ENCODE measurements at places on chromosomes 4 and X. TPM values are rescaled to one million over a fixed set of nuclear protein-coding genes. Genes with fewer than 3 reads are reported as not detected.

- DNase-seq = peak; percentile 26
Measured at GRCh38 chrX:16213961-16214360, 46.7 kb downstream of the MAGEB17 start.

DNA sequence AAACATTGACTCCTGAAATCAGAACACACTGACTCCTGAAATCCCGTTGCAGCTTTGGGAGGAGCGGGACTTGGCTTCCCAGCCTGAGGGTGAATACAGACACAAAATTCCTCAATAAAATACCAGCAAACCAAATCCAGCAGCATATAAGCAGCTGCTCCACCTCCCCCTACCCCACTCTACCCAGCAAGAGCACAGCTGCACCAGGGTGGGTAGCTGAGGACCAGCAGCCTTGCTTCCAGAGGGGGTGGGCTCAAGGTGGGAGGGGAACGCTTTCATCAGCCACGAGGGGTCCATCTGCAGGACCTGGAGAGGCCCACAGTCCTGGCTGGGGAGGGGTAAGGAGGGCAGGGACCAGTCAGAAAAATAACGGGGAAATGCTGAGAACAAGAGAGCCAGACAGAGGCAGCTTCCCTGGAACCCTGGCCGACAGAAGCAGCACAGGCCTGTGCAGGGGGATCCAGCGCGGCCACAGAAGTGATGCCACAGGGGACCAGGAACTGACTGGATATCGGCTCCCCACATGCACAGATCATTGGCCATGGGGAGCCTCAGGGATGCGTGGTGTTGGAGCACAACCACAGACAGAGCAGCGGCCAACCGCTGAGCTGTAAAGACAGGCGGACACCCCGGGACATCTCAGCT is 49.8 kb downstream of the FGFRL1 start:
- no peak for DNase-seq

- peak; percentile 1 for DNase-seq
Measured at GRCh38 chr4:21113496-21114223, 413.4 kb downstream of the PACRGL start.

DNA sequence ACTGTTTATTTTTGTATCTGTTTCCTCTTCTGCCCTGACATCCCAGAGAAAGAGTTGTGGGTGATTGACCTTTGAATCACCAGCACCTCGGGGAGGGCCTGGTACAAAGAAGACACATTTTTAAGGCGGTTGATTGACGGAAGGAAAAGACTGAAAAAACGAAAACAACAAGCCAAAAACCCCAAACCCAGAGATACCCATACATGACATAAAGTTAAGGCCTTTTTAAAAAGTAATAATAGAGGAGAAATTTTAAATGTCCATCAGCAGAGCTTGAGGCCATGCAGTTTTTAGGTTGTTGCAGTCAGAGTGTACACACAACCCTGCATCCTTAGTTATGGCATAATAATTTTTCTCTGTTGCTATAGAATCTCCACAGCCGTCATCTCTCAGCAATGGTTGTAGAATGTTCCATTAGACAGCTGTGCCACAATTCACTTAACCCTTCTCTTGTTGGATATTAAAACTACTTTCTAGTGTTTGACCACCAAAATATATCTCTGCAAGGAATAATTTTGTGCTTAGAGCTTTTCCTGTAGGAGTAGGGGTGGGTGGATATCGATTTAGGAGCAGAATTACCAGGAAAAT is 110.2 kb downstream of the GNL3L start:
- DNase-seq = no peak

DNA sequence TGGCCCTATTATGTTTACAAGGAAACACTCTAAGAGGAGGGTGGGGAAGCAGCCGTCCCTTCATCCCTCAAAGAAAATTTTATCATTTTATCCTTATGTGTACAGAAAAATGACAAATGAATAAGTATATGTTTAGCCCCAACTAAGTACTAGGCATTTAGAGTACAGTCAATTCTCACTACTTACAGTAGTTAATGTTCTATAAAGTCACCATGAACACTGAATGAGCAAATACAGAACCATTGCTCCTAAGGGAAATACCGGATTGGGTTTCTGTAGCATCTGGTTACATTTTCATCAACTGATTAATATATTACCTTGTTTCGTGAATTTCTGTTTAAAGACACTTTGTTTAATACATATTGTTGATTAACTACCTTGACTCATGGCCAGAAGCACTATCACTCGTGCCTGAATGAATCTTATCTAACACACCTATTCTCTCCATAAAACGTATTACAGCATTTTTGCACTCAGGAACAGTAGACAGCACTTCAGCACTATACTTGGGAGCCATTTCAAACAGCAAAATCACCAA is 109.3 kb downstream of the ASB9 start:
- DNase-seq = no peak

- peak; percentile 65 for DNase-seq
Measured at GRCh38 chr4:20028645-20029044, 223.1 kb upstream of the SLIT2 start.

DNA sequence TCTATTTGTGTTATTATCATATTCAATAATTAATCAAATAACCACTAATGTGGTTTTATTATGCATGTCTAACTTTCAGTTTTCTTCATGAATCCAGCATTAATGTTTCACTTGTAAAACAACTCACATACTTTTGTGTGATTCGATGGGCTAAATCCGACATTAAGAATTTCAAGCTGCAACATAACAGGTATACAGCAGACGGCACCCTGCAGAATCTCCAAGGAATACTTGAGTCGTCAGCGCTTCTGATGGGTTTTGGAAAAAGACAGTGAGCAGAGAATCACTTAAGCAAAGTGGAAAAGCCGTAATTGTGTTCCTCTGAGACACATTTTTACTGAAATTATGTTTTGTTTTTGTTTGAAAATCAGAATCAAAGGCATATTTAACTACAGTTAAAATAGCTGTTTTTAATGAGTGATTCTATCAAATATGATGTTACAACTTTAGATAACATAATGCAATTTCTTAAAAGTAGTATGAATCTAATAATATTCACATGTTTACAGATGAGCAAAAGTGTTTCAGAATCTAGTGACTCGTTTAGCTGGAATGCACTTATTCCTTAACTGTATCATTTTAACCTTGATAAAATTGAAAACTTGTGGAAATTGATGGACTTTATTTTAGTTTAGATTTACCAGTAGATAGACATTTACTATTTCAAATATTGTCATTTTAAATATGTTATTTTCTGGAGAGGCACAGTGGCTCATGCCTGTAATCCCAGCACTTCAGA is 514.8 kb downstream of the CCSER1 start:
- no peak for DNase-seq

- peak; percentile 24 for DNase-seq
Measured at GRCh38 chr4:98950925-98951324, 22.0 kb upstream of the EIF4E start.

GRCh38 chr4:101669138-101669831 is 121.2 kb upstream of the BANK1 start:
- DNase-seq = peak; percentile 32

KLB gene
- not detected for total RNA-seq

FREM3 gene
- not detected for total RNA-seq

IL3RA gene
- total RNA-seq = 0.09 TPM

STK32B gene
- total RNA-seq = 5.3 TPM

FAM9C gene
- not detected for total RNA-seq
